ENCODE measurements at places on chromosomes 5 and 9.

DNA sequence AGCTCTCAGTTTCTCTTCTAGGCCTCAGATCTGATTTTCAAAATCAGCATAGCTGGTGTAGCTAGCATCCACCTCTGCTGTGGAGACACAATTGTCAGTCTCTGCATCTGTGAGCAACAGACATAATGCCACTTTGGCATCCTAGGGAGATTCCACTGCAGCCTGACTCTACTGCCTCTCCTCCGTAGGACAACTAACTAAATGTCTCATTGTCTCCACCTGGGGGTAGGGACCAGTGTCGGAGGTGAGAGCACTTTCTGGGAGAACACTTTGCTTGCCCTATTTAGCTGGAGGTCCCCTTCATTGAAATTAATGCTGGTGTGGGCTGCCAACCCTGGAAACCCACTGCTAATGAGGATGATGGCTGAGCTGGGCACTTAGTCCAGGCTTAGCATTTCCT is 1.4 kb downstream of the PPP3R2 start:
- DNase-seq, result no peak

- DNase-seq, result no peak
Measured at GRCh38 chr5:80150731-80151130, 105.1 kb downstream of the SERINC5 start.

- no peak for DNase-seq
Measured at GRCh38 chr5:115961381-115962238, 665 bp upstream of the LVRN start.

GRCh38 chr9:78026416-78026815 is 5.2 kb downstream of the GNAQ start:
- DNase-seq, result no peak

DNA sequence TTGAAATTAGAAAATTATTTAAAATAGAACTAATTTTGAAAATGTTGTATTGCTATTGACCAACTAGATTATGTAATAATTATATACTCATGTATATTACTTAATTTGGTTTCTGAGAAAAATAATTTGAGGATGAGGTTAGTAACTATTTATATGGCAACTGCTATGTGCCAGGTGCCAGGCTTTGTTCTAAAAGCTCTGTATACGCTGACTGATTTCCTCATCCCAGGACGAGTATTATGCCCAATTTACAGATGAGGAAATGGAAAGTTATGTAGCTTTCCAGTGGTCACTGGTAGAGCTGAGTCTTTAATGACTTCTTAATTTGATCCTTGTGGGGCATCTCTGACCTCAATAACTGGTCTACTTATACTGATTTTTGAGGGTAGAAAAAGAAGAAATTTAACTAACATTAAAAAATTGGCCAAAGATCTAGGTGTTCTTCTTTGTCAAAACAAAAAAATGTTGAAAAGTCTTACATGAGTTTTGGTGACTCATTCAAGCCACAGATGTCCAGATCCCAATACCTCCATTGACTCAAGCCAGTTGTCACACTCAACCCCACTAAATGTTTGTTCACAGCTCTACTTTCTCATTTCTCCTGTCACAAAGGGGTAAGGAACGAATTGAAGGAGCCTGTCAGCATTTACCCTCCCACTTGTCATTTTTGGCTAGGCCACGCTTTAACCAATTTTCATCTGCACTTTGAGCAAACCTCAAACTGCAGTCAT is 228.1 kb upstream of the MEF2C start:
- no peak for DNase-seq

- no peak for DNase-seq
Measured at GRCh38 chr5:3342271-3343100, 253.1 kb upstream of the IRX1 start.

DNA sequence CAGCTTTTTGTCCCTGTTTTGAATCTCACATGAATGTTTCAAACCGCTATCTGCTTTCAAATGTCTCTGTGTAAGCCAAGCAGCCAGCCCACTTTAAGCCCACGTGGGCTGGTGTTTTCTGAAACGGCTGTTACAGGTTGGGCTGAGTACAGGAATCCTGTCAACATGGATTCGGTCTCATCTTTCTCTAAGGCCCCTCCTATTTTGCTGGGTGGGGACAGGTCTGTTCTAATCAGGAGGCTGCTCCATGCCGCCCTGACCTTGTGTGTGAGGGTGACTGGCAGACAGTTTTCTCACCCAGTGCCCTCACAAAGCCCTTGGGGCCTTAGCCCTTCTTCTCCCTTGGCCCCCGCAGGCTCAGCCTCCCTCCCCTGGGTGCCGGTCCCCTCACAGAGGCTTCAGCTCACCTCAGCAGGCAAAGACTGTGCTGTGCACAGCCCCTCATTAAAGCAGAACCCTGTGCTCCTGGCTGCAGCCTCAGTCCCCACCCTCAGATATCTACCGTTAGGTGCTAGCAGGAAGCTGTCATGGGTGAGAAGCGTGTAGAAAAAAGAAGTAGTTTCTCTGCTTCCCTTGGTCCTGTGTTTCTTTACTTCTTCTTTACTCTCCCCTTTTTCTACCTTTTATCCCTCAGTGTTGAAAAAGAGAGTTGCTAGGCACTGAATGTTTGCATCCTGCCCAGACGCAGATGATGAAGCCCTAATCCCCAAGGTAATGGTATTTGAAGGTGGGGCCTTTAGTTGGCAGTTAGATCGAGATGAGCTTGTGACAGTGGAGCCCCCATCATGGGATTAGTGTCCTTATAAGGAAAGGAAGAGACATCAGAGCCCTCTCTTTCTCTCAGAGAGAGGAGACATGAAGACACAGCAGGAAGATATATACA is 205.7 kb downstream of the ADAMTS12 start:
- no peak for DNase-seq

- no peak for DNase-seq
Measured at GRCh38 chr5:90171466-90171865, 238.1 kb downstream of the CETN3 start.

DNA sequence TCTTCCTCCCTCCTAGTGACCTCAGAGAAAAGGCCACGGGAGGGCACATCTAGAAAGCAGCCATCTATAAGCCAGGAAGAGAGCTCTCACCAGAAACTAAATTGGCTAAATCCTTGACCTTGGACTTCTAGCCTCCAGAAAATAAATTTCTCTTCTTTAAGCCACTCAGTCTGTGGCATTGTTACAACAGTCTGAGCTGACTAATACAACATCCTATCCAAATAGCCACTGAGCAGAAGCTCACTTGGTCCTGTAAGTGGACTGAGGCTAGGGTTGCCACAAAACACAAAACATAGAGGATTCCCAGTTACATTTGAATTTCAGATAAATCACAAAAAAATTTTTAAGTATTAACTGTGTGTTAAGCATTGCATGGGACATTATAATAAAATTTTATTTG is 383.4 kb downstream of the MLLT3 start:
- no peak for DNase-seq

GRCh38 chr5:134524826-134525682 is at the start of gene JADE2:
JADE2 (plus strand) TSS chr5:134525670; CDS start chr5:134535858, 10,188 bp downstream.
- DNase-seq, result peak; percentile 51

- no peak for DNase-seq
Measured at GRCh38 chr9:135976531-135976930, 15.4 kb upstream of the UBAC1 start.

DNA sequence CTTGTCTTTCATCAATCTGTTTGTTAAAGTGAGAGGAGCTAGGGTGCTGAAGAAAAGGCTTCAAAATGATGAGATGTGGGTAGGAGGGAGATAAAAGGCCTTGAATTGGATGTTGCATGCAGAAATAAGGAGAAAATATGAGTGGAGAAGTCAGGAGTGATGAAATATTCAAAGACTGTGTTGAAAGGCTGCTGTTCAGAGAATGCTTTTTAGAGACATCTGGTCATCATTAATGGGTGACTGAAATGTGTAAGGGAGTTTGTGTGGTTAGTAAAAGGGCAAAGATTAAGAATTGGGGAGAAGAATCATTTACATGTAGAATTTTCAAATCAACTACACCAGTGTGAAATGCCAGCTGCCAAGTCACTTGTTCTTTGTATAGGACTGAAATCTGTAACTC is 383.9 kb downstream of the MAT2B start:
- no peak for DNase-seq

GRCh38 chr5:148455185-148455584 is 71.4 kb downstream of the FBXO38 start:
- no peak for DNase-seq
